ENCODE measurements at places on chromosomes 4 and X. TPM values are rescaled to one million over a fixed set of nuclear protein-coding genes. Genes with fewer than 3 reads are reported as not detected.

GRCh38 chr4:169372791-169373190, 102.0 kb upstream of the SH3RF1 start:
- H3K36me3 ChIP-seq, result no peaks in the 10 kb centered on the region
- DNase-seq, result no peak
- no peak overlapping the region for H3K27ac ChIP-seq

GCNA gene
- total RNA-seq, result 5.6 TPM

- no peaks in the 10 kb centered on the region for H3K36me3 ChIP-seq
- no peak overlapping the region for H3K27ac ChIP-seq
- no peak overlapping the region for H3K4me3 ChIP-seq
- peaks cover 10% of the 10 kb centered on the region for H3K4me1 ChIP-seq
- peak; percentile 58 for DNase-seq
- no peaks in the 10 kb centered on the region for H3K27me3 ChIP-seq
These were observed 17.1 kb upstream of the MAP7D3 start for GRCh38 chrX:136268051-136269048.

ELF4 gene
- total RNA-seq, result 26.5 TPM

- no peaks in the 10 kb centered on the region for H3K36me3 ChIP-seq
- no peak for DNase-seq
- no peaks in the 10 kb centered on the region for H3K4me1 ChIP-seq
- no peak overlapping the region for H3K27ac ChIP-seq
These were observed 292.2 kb downstream of the NLGN4X start for GRCh38 chrX:5936438-5936837.

- no peaks in the 10 kb centered on the region for H3K36me3 ChIP-seq
- H3K27ac ChIP-seq, result no peak overlapping the region
- H3K27me3 ChIP-seq, result no peaks in the 10 kb centered on the region
- no peak overlapping the region for H3K4me3 ChIP-seq
- H3K4me1 ChIP-seq, result no peaks in the 10 kb centered on the region
These were observed 71.1 kb upstream of the SCOC start for GRCh38 chr4:140302151-140302859.

DUX4 gene
- total RNA-seq, result not detected

RRH gene
- 0.64 TPM for total RNA-seq

- no peak overlapping the region for H3K27ac ChIP-seq
- no peaks in the 10 kb centered on the region for H3K4me1 ChIP-seq
- DNase-seq, result peak; percentile 19
- no peaks in the 10 kb centered on the region for H3K27me3 ChIP-seq
- no peak overlapping the region for H3K4me3 ChIP-seq
These were observed 122.3 kb upstream of the TMEM164 start for GRCh38 chrX:109880629-109881028.
